ENCODE measurements at places on chromosomes 3 and 15.

DNA sequence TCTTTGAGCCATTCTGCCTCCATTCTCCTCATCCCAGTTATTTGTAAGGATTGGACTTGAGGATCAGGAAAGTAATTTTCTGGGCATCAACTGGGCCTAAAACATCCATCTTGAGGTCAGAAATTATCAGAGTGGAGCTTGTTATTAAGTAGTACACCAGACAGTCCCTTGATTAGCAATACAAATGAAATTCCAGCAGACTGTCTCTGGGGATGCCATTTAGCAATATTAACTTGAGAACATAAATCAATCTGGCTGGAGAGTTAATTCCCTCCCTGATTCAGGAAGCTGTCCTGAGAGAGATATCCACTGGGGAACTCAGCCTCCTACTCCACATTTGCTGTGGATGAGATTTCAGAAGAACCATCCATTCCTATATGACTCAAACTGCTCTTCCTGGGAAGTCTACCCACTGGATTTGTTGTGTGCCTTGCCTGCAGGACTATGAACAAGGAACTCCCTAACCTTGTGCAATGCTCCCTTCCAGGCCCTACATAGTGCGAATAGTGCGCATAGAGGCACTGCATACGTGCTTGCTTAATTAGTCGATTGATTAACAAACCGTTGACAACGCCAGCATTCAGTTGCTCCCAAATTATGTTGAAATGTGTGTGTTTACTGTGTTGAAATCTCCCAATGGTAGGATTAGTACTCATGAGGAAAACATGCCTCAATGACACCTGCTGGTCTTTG lies 36.1 kb upstream of the MTMR14 start:
- DNase-seq, result no peak

DNA sequence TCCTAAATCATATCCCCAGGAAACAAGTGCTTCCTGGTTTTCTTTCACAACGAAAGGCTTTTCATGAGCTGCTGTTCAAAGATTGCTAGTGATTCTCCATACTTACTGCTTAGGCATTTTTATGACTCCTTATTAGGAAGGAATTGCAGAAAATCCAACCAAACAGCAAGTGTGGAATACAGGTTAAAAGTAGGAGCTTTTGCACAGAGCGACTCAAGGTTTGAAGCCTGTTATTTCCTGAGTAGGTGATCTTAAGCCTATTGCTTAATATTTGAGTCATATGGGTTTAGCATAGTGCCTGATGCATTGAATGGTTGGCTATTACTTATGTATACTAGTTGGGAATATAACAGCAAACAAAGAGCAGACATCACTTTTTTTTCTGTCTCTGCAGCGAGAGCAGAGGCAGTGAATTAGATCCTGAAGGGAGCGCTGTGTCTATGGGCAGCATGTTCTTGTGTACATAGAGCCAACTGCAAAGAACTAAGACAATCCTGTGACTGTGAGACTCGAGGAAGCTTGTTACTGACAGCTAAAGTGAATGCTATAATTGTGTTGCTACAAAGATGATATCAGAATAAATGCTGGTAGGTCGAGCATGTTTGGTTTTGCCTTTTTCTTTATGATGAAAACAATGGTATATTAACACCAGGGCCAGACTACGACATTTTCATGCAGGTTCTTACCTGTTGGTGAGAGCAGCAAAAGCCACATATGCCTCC lies 6.3 kb downstream of the TM4SF1 start:
- DNase-seq, result no peak

DNA sequence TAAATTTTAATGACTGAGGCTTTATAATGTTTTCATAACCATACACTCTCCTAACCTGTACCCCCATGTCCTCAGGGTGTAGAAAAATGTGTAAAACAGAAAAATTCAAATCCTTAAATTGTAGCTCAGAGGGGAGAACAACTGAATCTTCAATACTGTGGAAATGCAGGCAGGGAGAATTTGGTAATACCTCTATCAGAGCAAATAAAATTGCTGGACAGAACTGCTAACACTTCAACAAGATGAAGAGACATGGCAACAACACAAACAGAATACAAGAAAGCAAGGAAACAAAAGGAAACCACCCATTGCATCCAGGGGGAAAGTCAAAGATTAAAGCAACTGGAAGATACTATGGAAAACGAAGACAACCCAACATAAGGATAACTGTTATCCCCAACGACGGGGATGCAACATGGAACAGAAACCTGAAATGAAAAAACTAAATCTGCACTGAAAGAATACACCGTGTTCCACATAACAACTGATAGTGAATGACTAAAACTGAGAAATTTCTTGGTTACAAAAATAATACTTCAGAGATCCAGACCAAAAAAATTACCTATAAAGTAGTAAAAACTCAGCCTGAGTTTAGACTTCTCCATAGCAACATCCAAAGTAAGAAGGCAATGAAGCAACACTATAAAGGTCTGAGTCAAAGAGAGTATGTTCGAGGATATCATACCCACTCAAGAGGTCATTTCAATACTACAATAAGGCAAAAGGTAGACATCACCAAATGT lies 48.5 kb downstream of the HACD2 start:
- no peak for DNase-seq

GRCh38 chr3:10320320-10320677 lies 613 bp downstream of the SEC13 start:
- DNase-seq, result no peak

All from nucleus accumbens (tissue), 56 donors.